Activated CD4-positive, alpha-beta memory T cell treated with anti-CD3 and anti-CD28 coated beads for 36 hours (primary cell): ENCODE measurements at places on chromosomes 16 and 17.

- peak; percentile 39 for DNase-seq
These were observed 821 bp downstream of the SOCS7 start for GRCh38 chr17:38352245-38353085.

DNA sequence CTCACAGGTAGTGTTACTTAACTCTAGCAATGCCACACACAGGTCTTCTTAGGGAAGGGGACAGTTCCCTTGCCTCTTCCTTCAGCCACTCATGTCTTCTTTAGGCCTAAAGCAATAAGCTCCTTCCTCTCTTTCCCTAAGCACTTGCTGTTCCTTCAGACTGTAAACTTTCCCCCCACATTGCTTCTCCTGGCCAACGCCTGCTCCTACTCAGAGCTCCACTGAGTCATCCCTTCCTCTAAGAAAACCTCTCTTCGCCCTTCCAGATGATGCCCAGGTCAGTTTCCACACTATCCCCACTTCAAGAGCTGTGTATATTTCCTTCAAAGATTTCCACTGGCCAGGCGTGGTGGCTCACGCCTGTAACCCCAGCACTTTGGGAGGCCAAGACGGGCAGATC is 12.5 kb upstream of the EPOP start:
- no peak for DNase-seq

GRCh38 chr17:29292071-29292991 is 1.6 kb downstream of the NUFIP2 start:
- peak; percentile 65 for DNase-seq

GRCh38 chr17:53907435-53907834 is 84.7 kb downstream of the KIF2B start:
- DNase-seq: no peak

DNA sequence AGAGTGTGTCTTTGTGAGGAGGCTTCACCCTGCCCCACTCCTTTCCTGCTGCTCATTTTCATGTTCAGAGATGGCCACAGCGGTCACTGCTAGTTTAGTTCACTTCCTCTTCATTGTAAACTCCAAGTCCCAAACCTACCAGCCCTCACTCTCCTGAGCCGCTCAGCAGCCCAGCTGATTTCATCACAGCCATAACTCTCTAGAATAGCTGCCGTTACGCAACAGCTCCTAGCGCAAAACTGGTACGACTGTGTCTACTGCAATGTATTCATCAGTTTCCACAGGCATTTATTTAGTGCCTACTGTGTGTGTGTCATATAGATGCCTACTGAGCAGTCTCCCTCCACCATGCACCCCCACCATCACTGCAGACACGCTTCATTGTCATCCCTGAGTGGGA is 233.5 kb upstream of the RPL38 start:
- DNase-seq: no peak

DNA sequence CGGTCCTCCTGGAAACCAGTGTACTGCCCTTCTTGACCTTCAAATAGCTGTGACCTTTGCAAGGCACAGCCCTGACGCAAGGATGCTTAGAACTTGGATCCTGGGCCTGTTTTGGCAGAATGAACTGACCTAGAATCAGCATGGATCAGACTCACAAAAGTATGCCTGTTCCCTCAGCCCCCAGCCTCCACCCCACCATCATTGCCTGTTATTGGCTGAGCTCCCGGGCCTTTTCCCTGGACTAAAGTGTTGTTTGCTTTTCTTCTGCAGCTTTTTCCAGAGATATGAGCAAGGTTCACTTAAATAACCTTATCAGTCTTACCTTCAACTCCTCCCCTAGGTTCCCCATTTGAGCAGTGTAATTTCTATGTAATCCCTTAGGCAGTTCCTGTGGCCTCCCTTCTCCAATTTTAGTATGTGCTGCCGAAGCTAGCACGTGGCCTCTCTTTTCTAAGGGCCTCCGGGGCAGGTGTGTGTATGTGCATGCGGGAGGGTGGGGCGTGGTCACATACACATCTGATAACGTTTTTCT is 347.4 kb downstream of the MAF start:
- DNase-seq: no peak

DNA sequence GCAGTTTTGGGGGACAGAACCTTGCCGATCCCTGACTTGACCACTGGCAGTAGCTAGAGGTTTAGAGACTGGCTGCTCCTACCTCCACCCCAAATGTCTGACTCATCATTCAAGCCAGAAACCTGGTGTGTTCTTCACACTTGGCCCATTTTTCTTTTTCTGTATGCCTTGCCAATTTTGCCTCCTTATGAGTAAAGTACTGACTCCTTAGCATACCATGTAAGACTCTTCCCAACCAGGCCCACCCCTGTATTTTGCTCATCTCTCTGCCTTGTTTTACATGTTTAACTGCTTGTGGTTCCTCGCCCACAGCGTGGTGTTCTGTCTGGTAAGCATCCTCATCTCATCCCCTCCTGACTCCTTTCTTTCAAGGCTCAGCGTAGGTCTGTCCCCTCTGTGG is 37.9 kb downstream of the NUP88 start:
- no peak for DNase-seq

DNA sequence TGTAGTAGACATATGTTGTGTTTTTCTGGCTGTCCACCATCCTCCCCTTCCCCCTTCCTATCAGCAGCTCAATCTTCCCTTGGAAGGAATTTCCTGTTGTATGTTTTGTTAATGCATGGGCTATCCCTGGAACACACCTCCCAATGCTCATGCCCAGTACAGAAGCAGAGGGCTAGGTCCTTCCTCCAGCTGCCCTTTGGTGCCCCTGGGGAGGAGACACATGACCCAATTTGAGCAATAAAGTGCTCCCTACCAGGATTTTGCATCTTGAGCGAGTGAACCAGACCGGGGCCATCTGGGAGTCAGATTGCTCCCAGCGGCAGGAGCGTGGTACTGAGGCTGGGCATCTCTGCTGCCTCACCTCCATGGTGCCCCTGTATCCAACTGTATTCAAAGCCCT is 141.5 kb upstream of the MED13 start:
- DNase-seq: no peak
